Stimulated activated naive CD8-positive, alpha-beta T cell treated with anti-CD3 and anti-CD28 coated beads, Interleukin-15, Interleukin-2, amounts not matched to agents 100 U/mL and 50 U/mL, for 24 hours (primary cell): ENCODE measurements at places on chromosomes 5 and 9.

DNA sequence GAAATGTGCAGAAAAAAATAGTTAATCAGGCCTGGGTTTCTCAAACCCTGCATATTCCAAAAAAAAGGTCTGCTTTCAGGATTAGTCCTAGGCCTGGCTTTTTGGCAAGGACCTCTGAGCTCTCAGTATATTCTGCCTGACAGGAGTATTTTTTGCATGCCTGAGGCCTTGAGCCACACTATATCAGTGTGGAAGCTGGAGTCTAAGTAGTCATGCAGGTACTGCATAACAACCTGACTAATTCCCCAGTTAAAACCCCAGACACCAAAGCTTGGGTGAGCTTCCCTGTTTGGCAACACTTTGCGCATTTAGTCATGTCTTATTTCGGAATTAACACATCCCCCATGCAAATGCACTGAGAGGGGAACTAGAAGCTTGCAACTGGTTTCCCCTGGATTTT lies 359.5 kb downstream of the CETN3 start:
- no peak for DNase-seq

DNA sequence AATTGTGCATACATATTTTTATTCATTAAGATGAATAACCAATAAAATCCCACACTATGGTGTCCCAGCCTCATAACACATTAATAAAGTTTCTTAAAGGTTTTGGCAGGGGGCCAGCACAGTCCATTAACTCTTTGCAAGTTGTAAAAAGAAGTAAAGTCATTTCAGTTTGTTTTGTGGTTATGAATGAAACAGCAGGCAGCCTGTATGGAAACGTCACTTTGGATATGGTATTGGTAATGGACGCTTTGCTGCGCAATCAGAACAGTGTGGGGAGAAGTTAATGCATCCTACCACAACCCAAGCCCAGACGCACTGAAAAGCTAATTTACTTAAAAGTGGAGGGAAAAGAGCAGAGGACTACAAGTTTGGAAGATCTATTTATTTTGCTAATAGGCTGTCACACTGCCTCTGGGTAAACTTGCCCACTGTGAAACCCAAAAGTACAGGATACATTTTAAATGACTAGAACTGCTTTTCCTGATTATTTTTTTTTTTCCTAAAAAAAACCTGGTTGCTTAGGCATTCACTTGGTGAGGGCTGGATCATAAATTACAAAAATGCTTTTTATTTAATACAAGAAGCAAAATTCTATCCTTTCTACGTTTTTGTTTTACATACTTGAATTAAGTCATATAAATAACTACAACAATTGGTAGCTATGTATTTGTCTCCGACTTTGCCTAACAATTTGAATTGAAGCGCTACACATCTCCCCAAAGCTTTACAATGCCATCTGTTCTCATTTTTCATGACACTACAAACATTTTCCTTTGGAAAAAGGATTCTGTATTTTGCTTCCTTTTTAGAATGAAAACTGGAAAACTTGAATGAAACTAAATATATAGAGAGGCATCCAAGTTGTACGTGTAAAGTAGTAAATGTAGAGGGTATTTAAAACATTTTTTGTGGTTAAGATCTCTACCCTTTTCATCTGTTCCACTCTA lies 104.3 kb downstream of the NFIB start:
- no peak for DNase-seq

DNA sequence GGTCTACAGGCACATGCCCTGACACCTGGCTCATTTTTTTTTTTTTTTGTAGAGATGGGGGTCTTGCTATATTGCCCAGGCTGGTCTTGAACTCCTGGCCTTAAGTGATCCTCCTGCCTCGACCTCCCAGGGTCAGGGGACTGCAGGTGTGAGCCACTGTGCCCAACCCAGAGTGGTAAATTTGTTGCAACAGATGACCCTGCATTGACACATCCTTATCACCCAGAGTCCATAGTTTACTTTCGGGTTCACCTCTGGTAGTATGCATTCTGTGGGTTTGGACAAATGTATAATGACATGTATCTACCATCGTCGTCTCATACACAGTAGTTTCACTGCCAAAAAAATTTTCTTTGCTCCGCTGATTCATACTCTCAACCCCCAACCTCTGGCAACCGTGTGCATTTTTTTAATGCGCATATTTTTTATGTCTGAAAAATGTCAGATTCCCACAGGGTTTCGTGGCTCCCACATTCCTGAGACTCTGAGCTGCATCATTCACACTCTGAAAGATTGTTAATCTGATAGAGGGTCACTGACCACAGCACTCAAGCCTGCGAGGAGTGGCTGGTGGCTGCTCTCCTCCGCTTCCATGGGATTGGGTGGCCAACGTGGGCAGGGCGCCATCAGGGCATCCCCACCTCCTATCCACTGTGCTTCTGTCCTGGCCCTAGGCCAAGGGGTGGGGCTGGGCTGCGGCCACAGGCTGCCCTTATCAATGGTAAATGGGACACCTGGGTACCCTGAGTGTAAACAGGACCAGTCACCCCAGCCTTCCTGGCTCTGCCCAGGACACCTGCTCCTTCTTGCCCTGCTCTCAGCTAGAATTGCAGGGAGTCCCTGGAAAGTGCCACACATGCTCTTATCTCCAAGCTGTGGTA lies 9.6 kb downstream of the NDST1 start:
- no peak for DNase-seq

- no peak for DNase-seq
Observed at GRCh38 chr5:37638897-37639296, 200.9 kb downstream of the GDNF start.
